ENCODE measurements at places on chromosomes 13 and 19.

- DNase-seq, result no peak
These were observed 681.7 kb downstream of the PCDH17 start for GRCh38 chr13:58313219-58313618.

GRCh38 chr13:64074971-64075474 lies 2659.4 kb upstream of the PCDH20 start:
- DNase-seq, result no peak

- DNase-seq, result no peak
These were observed 41.4 kb upstream of the TEX29 start for GRCh38 chr13:111278743-111279652.

DNA sequence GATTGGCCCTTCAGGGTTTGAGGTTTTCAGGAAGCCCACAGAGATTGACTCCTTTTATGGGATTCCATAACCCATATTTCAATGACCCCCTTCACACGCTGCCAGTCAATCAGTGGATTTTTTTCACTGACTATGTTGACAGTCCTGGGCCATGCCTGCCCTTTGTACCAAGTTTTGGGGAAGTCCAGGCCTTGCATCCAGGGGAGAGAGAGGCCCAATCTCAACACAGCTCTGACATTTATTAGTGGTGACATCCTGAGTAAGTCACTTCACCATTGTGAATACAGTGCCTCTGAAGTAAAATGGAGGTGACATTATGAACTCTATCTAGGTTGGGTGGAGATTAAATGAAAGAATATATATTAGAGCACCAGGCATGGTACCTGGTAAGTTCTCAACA lies 181.1 kb downstream of the NUFIP1 start:
- no peak for DNase-seq

DNA sequence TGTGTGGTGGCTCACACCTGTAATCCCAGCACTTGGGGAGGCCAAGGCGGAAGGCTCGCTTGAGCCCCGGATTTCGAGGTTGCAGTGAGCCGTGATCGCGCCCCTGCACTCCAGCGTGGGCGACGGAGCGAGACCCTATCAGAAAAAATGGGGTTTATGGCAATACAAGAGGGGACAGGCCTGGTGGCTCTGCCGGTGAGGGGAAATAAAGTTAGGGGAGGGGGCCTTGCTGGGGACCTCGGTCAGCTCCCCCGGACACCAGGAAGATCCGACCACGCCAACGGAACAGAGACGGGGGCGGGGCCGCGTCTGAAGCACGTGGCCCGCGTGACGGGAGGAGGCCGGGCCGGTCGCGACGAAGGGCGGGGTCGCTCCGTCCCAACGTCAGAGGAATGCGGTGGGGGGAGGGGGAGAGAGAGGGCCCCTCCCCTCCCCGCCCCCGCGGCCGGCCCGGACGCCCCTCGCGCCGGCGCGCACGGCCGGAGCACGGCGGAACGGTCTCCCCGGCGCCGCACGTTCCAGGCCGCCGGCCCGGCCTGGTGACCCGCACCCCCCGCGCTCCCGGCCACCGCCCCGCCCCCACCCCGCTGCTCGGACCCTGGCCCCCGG lies 1.9 kb upstream of the HNRNPL start:
- peak; percentile 78 for DNase-seq

DNA sequence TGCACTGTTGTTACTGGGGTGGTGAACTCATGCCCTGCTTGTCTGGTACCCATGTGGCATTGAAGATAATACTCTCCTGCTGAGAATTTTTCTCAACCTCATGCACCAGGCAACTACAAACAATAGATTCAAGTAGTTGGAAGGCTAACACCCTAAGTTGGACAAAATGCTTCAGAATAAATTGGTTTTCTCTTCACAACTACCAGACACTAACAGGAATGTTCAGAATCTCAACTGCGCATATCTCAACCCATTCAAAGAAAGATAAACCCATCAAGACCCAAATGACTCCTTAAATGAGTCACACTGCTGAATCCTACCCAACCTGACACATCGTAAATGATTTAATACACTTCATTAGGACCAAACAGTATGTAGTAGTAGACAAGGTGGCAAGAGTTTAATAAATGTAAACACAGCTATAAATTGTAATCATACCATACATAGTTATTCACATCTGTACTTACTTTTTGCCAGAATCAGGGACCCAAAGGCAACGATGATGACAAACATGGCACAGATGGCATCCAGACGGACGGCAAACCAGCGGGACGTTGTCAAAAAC lies 227.4 kb downstream of the ABCC4 start:
- DNase-seq, result no peak

GRCh38 chr13:97141564-97142005 lies 80.5 kb upstream of the MBNL2 start:
- peak; percentile 89 for DNase-seq

- no peak for DNase-seq
These were observed 290.1 kb upstream of the SLC10A2 start for GRCh38 chr13:103356226-103356864.

GRCh38 chr19:9431475-9431874 lies 3.9 kb downstream of the ZNF266 start:
- DNase-seq, result peak; percentile 50

GRCh38 chr19:14030997-14031718 lies 404 bp upstream of the IL27RA start:
- no peak for DNase-seq

DNA sequence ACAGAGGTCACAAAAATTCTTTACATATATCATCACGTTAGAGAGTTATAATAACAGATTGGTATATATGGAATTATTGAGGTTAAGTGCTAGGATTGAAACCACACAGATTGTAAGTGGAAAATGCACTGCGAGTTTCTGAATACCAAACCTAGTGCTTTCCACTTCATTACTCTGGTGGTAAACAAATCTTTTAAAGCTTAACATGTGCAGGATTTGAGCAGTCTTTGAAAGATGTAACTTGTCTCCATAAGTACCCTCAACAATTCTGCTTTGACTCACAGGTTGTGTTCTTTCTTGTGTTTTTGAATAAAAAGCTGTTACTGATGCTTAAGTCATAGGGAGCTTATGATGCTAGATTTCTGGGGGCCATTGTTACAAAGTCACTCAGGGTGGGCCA lies 314.7 kb upstream of the DACH1 start:
- DNase-seq, result no peak

DNA sequence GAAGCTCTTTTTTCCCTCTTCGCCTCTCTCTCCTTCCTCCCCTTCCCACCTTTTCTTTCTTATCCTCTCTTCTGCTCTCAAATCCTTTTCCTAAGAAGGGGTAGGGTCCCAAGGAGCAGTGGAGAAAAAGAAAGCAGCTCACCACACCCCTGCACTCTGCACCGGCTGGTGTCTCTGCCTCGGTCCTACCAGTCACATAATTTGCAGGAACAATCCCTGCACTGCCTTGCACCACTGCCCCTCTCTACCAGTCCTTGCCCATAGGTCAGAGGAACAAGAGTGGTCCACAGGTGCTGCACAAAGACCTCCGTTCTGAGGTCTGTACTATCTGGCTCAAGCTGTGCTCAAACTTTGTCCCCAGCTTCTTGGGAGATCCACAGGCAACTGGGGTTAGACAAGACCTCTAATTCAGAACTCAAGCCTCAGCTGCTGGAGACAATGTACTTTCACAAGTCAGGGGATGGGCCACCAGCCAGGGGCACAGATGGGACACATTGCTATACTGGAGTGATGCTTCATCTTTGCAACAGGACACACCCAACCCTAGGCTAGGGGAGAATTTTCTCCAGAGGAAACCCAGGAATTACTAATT lies 125.4 kb upstream of the ZNF507 start:
- no peak for DNase-seq

GRCh38 chr19:35783469-35784434 lies 8.4 kb downstream of the ARHGAP33 start:
- DNase-seq, result no peak

DNA sequence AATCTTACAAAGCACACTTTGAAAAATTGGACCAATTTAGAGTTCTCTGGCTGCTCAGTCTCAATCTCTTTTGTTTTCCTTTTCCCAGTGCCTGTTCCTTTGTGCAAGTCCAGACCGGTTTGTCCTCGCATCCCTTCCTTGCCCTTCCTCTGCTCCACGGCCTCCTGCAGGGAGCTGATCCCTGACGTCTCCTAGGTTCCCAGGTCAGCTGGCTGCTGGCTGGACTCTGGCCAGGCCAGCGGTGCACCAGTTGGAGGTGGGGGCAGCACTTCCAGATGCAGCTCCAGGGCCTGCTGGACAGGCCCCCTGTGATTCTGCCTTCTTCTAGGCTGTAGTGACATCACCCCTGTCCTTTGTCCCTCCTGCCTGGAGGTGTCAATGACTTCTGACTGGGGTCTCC lies 44.0 kb upstream of the KPNA3 start:
- no peak for DNase-seq

DNA sequence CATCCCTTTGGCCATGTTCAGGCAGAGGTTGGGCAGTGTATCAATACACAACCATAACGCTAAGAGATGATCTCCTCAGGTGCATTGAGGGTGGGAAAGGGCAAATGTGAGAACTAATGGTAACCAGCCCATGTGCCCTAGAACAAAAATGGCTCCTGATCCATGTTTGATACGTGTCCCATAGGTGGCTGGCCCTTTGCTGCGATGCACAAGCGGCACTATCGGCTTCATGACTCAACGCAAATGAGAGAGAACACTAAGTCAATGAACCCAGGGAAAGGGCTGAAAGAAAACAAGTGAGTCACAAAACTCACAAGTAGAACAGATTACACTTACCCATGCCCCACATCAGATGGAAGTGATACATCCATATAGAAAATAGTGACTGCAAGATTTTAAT lies 201.7 kb downstream of the ABCC4 start:
- peak; percentile 94 for DNase-seq
